ENCODE measurements at places on chromosomes 4 and X.

- no peak for DNase-seq
Measured at GRCh38 chrX:122850326-122850725, 333.8 kb upstream of the GRIA3 start.

DNA sequence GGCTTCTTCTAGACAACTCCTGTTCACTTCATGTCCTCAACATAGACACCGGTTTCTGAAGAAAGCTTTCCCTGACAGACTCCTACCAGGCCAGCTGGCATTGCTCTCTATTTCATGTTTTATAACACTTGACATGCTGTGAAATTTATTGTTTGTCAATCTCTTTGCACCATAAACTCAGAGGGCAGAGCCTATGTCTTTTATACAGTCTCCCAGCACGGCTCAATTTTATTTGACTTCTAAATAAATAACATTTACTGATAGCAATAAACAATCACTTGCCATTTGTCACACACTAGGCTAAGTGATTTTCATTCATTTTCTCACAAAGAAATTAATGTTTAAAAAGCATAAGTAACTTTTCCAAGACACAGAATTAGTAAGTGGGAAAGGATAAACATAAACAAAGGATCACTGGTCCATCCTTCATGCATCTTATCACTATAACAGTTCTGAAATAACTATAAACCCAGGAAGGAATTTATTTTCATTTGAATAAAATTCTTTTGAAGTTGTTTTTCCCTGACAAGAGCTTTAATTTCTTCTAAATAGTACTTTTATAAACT, 577.6 kb downstream of the TECRL start:
- DNase-seq = no peak

- no peak for DNase-seq
Measured at GRCh38 chr4:139872274-139872673, 206.7 kb downstream of the MGST2 start.

DNA sequence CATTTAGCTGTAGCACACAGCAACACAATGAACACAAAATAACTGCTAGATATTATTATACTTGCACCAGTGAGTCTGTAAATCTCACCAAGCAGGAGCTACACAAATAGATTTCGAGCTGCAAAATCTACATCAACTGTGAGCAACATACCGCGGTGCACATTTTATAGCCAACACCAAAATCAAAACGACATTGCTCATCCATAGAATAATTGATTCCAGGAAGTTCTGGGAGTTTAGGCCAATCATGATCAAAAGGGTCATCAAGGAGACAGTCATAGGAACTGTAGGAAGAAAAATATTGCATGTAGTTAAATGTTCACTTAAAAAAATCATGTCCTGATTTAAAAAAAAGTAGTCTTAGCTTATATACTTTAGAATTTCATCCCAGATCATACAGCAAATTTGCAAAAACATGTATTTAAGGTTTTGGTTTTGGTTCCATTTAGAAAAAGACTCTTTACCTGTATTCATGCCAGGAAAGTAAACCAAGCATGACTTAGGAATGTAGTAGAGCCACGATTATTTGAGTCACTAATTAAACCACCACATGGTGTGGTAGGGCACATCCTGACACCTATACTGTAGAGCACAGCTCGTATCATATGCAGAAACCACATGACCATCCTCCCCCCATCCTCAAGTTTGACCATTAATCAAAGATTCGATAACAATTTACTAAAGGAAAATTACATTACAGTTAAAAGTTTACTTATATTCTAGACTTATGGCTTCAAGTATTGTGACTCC, 250.4 kb downstream of the ADAMTS3 start:
- no peak for DNase-seq

- no peak for DNase-seq
Measured at GRCh38 chrX:4263030-4263803, 549.8 kb upstream of the PRKX start.

Data from stimulated activated CD4-positive, alpha-beta T cell treated with anti-CD3 and anti-CD28 coated beads, Interleukin-2, amount 100 ng/mL, for 48 hours (primary cell).